ENCODE measurements at places on chromosomes 11 and 22. TPM values are rescaled to one million over a fixed set of nuclear protein-coding genes. Genes with fewer than 3 reads are reported as not detected.

GRCh38 chr11:47714554-47715081 is 551 bp downstream of the AGBL2 start:
- peak; percentile 56 for DNase-seq

Gene APIP
- 10.7 TPM for total RNA-seq

DNA sequence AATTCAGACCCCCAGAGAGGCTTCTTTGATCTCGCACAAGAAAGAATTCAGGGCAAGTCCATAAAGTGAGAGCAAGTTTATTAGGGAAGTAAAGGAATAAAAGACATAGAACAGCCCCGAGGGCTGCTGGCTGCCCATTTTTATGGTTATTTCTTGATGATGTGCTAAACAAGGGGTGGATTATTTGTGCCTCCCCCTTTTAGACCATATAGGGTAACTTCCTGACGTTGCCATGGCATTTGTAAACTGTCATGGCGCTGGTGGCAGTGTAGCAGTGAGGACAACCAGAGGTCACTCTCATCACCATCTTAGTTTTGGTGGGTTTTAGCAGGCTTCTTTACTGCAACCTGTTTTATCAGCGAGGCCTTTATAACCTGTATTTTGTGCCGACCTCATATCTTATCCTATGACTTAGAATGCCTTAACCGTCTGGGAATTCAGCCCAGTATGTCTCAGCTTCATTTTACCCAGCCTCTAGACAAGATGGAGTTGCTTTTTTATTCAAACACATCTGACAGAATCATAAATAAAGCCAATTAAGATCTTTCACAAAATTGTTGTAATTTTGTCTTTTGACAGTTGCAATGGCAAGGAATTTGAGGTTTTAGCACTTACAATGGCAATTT is 7.6 kb downstream of the DDIAS start:
- no peak for DNase-seq

- no peak for DNase-seq
Measured at GRCh38 chr22:16801571-16801970, 23.6 kb downstream of the XKR3 start.

Gene CCDC81
- 0.33 TPM for total RNA-seq

Gene F2
- total RNA-seq, result not detected

- no peak for DNase-seq
Measured at GRCh38 chr11:102401905-102402304, 50.7 kb downstream of the TMEM123 start.

Gene CTSW
- total RNA-seq, result not detected

Gene SLC25A18
- total RNA-seq, result 0.33 TPM

DNA sequence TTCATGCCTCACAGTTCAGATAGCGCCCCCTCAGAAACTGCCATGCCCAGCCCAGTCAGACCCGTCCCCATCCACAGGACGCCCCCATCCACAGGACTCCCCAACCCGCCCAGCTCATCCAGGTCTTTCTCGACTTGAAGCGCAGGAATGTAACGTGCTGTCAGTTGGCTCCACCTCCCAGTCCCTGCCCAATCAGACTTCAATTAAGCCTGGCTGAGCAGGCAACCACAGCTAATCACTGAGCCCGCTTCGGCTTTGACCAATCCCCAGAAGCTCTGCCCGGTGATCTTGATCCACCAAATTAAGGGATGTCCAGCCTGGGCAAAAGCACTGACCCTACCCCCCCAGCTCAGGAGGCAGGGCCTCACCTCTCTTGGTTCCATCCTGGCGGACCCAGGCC is 10.5 kb upstream of the MFNG start:
- no peak for DNase-seq

Gene OR9Q2
- total RNA-seq, result not detected

DNA sequence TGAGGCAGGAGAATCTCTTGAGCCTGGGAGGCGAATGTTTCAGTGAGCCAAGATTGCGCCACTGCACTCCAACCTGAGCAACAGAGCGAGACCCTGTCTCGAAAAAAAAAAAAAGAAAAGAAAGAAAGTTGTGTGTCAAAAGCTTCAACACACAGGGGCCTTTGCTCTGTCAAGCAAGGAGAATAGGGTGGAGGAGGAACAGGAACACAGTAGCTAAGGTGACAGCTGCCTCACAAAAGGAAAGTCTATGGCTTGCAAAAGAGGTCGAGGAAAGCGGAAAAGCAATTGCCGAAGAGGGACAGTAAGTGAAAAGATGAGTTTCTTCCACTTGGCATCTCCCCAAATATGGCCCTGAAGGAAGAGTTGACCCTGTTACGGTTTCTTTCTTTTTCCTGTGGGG is 26.5 kb upstream of the TMA7B start:
- no peak for DNase-seq

DNA sequence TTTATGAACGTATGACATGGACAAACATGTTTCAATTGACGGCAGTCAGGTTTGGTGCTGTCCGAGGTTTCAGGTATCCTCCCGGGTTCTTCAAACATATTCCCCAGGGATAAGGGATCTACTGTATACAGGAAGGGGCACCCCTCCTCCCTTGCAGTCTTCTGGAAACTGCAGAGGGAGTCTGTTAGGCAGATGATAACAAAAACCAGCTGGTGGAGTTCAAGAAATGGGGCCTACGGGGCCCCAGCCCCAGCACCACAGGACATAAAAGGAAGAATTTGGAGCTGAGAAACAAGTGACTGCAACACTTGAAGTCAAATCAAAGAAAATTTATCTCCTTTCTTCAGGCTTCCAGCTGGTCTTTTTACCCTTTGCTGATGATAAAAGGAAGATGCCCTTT is 32.1 kb downstream of the SNU13 start:
- no peak for DNase-seq

Gene KCNQ1
- total RNA-seq, result 0.67 TPM

DNA sequence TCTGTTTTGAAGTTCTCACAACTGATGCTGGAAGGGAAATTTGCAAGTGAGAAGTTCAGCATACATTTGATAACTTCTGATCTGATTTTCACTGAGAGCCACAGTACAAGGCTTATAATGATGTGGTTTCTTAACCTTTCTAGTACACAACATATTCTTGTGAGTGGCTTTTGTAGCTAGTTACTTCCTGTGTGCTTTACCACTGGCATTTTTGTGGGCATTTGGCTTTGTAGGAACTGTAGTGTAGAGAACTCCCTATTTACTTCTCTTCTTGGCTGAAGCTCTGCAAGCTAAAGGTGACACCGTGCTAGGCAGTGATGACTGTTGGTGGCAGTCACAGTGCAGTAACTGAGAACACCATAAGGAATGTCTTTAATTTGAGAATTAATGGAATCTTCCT is 14.9 kb downstream of the USP47 start:
- DNase-seq, result peak; percentile 44

DNA sequence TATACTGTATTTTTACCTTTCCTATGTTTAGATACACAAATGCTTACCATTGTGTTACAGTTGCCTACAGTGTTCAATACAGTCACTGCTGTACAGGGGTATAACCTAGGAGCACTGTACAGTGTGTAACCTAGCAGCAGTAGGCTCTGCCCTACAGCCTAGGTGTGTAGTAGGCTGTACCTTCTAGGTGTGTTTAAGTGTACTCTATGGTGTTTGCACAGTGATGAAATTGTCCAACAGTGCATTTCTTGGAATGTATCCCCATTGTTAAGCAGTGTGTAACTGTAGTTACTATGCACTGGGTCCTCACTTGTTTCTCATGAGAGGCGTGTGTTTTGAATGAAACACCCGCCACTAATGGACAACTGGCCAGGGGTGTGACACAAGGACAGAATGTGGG is 269.0 kb downstream of the OPCML start:
- no peak for DNase-seq

GRCh38 chr11:48124880-48125279 is 91.7 kb upstream of the OR4B1 start:
- no peak for DNase-seq

GRCh38 chr11:35943309-35943708 is 553 bp upstream of the LDLRAD3 start:
- no peak for DNase-seq

DNA sequence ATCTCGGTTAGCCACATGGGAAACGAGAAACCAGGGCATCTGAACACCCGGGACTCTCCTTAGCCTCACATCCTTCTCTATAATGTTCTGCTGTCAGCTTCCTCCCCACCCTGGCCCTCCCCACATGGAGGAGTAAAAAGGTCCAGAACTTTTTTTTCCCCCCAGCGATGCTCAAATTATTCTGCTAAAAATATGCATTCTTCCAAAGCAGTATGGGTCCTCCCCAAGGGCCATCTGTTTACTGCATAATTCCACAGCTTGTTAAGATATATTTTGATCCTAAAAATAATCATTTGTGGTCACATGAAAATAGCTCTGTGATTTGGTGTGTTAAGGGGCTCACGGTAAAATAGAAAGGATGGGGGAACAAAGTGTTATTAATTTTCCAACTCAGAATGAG is 281.5 kb upstream of the NARS2 start:
- DNase-seq, result no peak

- no peak for DNase-seq
Measured at GRCh38 chr22:41310336-41310735, 9.0 kb downstream of the ZC3H7B start.

Gene CRACR2B
- total RNA-seq, result 0.17 TPM

GRCh38 chr22:27574002-27574366 is 227.6 kb downstream of the MN1 start:
- DNase-seq, result no peak

DNA sequence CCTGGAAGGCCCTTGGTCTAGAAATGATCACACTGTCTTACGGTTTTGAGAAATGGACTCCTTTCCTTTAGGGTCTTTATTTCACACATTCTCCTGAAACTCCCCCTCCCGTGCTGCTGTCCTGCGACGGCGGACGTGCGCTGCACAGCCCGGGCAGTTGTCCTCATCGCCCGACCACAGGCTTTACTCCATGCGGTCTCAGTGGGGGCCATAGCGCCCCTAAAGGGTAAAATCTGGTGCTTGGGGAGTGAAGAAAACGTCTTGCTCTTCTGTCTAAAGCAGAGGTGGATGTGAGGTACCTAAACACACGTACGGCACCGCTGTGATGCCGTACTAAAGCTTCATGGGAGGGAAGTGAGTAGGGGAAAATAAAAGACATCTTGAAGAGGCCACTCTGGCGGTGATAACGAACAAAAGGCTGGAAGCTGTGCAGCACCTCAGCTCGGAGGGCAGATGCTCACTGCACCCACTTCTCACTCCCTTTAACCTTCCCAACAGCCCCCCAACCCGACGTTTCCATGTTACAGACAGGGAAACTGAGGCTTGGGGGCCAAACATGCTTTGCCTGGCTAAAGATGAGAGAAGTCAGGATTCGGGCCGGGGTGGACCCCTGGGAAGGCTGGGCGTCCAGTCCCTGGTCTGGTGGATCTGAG is 22.6 kb downstream of the MPPED1 start:
- DNase-seq, result no peak

Data from mammary epithelial cell (primary cell).